ENCODE measurements at places on chromosomes 1 and 21.

DNA sequence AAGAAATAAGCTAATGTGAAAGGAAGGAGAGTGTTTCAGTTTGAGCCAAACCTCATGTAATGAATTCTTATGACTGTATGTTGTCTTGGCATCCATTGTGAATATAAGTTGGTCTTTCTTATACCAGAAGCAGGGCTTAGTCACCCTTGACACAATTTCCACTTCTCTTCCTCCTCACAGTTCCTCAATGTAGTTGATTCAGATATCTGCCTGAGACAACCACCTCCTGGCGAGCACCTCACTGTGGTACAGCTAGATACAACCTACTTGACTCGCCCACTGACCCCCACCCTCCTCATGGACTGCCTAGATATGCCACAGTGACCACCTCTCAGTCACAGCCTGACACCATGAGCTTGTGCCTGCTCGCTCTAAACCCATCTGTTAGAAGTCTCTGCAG lies 45.6 kb downstream of the KYAT3 start:
- DNase-seq = no peak

DNA sequence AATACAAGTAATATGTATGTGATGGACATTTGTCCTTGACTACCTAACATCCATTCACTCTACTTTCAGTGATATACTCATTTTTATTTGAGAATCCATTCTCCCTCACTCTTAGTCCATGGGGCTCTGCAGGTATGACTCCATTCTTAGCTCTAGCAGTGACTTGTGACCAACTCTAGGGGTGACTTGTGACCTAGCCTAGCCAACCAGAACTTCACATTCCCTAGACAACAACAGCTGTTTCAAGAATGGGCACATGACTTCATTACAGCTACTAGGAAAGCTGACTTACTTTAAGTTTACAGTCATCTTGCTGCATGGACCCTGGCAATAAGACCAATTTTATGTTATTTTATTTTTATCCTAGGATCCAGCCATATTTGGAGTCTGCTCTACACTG lies 23.6 kb upstream of the DDX59 start:
- DNase-seq = no peak

DNA sequence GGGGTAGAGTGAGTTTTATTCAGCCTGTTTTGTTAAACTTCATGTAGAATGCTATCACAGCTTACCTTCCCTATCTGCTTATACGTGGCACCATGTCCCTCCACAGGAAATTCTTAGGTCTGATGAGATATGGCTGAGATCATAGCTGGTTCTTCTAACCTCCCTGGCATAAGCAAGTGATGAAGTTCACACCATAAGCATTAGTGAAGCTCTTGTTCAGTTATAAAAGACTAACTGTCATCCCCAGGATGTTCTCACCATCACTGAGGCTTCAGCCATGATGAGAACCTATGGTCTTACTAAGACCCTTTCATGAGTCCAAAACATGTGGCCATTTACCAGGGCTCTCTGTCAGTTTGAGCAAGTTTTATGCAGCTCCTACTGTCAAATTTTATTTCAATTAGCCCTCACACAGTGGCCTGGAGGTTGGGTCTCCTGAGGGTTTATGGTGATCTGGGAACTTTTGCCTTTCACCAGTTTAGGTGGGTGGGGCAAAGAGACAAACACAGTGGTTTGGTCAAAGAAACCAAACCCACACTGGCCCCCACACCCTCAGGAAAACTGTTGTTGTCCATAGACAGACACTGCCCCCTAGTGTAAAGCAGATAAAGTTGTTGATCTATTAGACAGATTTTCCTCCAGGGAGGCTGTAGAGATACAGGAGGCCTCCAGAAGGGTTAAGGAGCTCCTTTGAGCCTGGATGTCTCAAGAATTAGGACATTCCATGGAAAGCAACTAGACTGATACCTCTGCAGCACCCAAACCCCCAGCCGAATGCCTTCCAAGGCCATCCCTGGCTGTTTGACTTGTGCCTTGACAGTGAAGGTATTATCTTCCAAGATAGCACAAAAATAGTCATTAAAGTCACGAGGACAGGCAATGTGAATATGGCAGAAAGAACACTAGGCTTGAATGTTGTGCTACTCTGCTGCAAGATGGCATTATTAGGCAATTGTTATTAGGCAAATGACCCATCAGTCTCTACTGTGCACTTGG lies 5.0 kb downstream of the SLC22A15 start:
- peak; percentile 65 for DNase-seq

- DNase-seq = no peak
Measured at GRCh38 chr1:61486783-61487536, 238.0 kb downstream of the TM2D1 start.

GRCh38 chr21:44682580-44683151 lies 703 bp upstream of the KRTAP12-1 start:
- no peak for DNase-seq

- peak; percentile 59 for DNase-seq
Measured at GRCh38 chr1:226903819-226904716, 33.7 kb downstream of the PSEN2 start.

GRCh38 chr1:67193704-67194103 lies 27.4 kb downstream of the IL23R start:
- no peak for DNase-seq

GRCh38 chr1:31315902-31316301 lies 19.1 kb downstream of the ZCCHC17 start:
- no peak for DNase-seq

DNA sequence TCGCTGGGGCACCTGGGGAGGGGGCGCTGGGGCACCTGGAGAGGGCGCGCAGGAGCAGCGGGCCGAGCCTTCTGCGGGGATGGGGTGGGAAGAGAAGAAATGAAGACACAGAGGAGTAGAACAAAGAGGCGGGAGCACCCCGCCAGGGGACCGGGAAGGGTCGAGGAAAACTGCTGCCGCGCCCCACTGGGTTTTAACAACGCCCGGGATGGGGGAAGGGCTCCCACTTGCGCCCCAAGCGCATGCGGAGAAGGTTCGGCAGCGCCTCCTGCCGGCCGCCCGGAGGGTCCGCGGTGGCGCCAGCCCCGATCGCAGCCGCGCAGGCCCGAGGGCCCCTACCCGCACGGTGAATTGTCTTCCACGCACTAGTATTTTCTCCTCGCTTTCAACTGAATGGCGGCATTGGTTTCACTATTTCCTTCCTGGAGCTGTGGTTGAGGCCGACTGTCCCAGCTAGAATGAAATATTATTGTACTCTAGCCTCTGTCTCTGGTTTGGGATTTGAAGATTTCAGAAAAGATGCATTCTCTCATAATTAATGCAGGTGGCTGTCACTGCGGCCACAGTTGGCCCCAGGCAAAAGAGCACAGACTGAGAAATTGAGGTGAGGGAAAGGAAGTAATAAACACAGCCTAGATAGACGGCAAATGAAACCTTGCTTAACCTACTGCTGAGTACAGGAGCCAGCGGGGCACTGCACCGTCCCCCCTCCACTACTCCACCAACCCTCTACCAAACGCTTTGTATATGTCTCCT lies 57.3 kb downstream of the MAB21L3 start:
- DNase-seq = peak; percentile 94

DNA sequence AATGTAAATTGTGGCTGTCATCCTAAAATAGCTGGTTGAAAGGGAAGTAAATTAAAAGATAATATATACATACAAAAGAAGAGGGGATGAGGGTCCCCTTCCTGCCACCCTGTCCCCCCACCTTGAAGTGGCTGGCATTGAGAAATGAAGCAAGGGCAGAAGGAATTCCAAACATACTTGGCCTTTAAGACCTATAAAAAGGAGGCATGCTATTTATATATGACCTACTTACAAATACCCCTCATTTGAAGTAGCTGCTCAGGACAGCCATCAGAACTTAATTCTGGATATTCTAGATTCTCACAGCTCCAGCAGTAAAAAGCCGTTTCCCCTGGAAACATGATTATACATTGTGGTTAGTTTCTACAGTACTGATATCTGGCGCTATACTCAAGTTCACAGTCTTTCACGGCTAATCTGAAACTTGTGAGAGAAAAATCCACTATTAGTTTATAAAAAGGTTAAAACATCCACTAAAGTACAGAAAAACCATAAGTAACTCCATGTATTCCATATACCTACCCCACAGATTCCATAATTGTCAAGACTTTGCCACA lies 9.6 kb upstream of the MAP10 start:
- DNase-seq = no peak

DNA sequence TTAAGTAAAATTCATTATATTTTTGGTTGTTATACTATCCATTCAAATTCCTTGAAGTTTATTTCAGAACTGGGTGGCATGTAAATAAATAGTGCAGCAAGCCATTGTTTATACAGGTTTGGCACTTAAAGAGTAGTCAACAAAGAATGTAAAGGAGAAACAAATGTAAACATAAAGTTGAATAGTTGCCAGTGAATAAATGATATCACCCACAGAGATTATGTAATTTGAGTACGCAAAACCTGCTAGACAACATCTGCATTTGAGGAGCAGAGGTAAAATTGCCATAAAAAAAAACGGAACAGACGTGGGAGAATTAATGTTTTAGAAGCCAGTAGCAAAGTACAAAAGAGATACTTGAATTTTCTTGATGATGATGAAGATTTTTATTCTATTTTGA lies 111.6 kb downstream of the ADGRL2 start:
- no peak for DNase-seq

- DNase-seq = no peak
Measured at GRCh38 chr21:29640080-29640508, 299.7 kb downstream of the GRIK1 start.

- DNase-seq = no peak
Measured at GRCh38 chr1:48084826-48085225, 87.6 kb upstream of the TRABD2B start.

GRCh38 chr21:34969423-34970166 lies 79.5 kb downstream of the RUNX1 start:
- DNase-seq = no peak

- no peak for DNase-seq
Measured at GRCh38 chr1:105914403-105914802, 1142.1 kb upstream of the PRMT6 start.

DNA sequence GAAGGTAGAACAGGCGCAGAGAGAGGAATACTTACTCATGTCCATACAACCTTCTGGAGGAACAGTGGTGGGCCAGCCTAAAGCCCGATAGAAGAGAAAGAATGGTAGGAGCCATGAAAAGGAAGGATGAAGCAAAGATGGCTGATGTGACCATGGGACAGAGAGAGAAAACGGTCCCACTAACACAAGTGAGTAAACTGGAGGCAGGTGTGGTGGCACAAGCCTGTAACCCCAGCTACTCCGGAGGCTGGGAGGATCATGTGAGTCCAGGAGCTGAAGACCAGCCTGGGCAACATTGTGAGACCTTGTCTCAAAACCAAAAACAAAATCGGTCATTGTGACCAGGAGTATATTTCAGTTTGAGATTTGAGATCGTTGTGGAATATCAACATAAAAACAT lies 49.4 kb downstream of the C1orf198 start:
- no peak for DNase-seq

GRCh38 chr1:165403835-165404482 lies 41.0 kb downstream of the RXRG start:
- peak; percentile 64 for DNase-seq

GRCh38 chr1:166848193-166848592 lies 8.9 kb downstream of the POGK start:
- no peak for DNase-seq

- no peak for DNase-seq
Measured at GRCh38 chr1:41726899-41727748, 191.6 kb downstream of the HIVEP3 start.

GRCh38 chr1:230453377-230453776 lies 27.2 kb upstream of the PGBD5 start:
- no peak for DNase-seq

DNA sequence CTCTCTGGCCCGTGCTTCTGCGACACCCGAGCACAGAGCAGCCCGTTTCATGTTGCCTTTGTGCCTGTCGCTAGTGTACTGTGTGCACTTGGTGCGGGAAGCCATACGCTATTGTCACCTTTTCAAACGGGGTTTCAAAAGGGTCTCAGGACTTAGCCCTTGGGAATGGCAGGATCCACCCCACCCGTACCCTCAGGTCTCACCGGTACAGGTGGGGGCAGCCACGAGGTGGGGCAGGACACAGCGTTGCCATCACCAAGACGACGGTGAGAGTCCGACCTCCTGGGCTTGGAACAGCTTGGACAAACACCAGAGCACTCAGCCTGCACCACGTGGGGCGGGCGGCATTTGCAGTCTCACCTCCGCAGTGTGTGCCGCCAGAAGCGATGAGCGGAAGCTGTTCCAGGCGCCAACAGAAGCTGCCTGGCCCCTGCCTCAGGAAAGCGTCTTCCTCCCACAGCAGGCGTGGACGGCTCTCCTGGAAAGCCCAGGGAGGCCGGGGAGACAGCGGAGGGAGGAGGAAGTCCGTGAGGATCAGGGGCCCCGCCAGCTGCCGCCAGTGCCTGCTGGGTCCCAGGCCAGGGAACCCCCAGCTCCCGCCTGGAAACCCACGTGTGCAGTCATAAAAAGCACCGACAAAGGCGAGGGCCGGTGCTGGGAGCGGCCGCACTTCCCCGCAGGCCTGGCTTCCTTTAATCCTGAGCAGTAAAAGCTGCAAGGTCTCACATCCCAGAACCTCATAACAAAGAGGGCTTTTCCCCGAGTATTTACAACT lies 131.3 kb upstream of the ARHGEF16 start:
- peak; percentile 59 for DNase-seq

GRCh38 chr1:163820766-163821165 lies 499.0 kb downstream of the NUF2 start:
- DNase-seq = no peak

- DNase-seq = peak; percentile 15
Measured at GRCh38 chr1:34378968-34379856, 202.5 kb downstream of the C1orf94 start.

DNA sequence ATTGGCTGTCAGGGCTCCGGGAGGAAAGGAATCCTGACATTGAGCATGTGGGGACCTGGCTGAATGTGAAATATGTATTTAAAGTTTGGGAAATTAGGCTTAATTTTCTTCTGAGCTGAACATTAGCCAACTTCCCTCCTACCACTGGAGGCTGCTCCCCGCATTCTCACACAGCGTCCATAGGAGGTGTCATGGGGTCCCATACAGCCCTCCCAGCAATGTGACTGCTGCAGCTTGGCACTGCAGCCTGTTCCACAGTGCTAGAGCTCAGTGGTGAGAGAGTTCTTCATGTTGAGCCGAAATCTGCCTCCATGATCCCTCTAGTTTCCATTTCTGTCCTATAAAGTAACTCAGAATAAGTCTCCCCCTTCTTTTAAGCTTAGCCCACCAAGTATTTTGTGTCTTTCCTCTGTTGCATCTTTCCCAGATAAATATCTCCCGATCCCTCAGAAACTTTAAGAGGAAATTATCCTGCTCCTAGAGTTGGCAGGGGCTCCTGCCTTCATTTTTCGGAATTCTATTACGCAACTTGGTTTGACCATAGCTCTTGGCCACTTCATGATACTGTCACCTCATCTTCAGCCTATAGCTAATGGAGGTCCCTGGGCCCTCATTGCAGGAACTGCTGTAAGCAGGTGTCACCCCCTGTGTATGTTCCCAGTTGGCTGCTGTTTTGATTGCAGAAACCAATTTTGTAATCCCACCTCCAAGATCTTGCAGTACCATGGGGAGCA lies 2.0 kb downstream of the FCRL6 start:
- no peak for DNase-seq

Data from eye (tissue), 1 donor.